Gastroesophageal sphincter (tissue), 4 donors: ENCODE measurements at places on chromosomes 6 and 20. TPM values are rescaled to one million over a fixed set of nuclear protein-coding genes. Genes with fewer than 3 reads are reported as not detected.

DNA sequence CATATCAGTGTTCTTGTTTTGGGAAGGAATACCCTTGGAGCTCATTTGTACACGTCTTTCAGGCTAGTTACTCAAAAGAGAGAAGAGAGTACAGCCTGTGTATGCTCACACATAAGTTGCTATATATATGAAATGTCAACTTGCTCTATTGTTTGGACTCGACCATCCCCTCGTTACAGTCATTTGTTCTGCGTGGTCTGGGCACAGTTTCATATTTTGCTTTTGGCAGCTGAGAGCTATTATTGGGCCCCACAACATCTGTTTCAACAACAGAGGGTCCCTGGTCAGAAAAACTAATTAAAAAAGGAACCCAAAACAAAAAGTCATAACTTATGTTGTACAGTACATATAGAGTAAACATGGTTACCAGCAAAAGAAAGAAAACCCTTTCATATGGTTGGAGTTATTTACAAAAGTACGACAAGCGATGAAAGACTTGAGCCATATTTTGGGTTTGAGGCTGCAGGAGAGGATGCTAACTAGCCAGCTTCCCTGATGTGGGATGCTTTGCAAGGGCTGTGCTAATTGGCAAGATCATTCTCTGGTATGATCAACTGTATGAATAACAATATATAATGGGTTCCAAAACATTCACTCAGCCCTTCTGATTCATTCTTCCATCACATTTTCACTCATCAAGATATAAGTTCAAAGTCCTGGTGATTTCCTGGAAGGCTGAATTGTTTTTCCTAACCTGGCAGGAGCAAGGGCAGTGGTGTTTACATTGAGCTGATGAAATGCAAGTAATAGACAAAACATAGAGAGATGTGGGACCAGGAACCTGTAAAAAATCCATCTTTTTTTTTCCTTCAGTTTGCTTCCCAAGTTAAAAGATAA lies 137.9 kb downstream of the RPS12 start:
- ATAC-seq: no peak

GRCh38 chr6:121439926-121440325 lies 4.5 kb downstream of the GJA1 start:
- no peak for ATAC-seq

- peak; percentile 72 for ATAC-seq
Observed at GRCh38 chr20:10219452-10219791, 792 bp downstream of the SNAP25 start.

- peak; percentile 21 for ATAC-seq
Observed at GRCh38 chr6:292506-293192, 362 bp downstream of the DUSP22 start.

- ATAC-seq: no peak
Observed at GRCh38 chr6:135869857-135870256, 18.4 kb downstream of the PDE7B start.

Gene GNL1
- 39.2 TPM for total RNA-seq

Gene TGM6
- total RNA-seq: not detected
